ENCODE measurements at places on chromosomes 16 and 17. TPM values are rescaled to one million over a fixed set of nuclear protein-coding genes. Genes with fewer than 3 reads are reported as not detected.

DNA sequence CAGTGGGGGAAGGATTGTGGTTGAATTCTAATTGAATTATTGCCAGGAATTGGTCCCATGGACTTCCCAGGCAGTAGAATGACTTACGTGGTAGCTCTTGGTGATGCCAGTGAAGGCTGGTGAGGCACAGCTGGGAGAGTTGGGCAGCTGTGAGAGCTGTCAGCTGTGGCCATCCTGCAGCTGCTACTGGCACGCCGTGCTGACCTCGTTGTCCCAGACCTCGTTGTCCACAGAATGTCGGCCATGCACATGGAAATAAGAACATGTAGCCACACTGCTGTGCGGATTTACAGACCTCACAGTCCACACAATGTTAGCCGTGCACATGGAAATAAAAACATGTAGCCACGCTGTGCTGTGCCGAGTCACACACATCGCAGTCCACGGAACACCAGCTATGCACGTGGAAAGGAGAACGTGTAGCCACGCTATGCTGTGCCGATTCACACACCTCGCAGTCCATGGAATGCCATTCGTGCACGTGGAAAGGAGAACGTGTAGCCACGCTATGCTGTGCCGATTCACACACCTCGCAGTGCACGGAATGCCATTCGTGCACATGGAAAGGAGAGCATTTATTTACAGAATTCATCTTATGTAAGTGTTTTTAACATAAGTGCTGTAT lies 59.2 kb downstream of the BANP start:
- peak overlapping the region; percentile 44 for H3K27ac ChIP-seq
- no peak overlapping the region for H3K4me3 ChIP-seq
- peaks cover 18% of the 10 kb centered on the region for H3K36me3 ChIP-seq
- H3K4me1 ChIP-seq = peaks cover 50% of the 10 kb centered on the region
- H3K27me3 ChIP-seq = no peaks in the 10 kb centered on the region

- H3K36me3 ChIP-seq = no peaks in the 10 kb centered on the region
- no peaks in the 10 kb centered on the region for H3K27me3 ChIP-seq
- peaks cover 41% of the 10 kb centered on the region for H3K4me1 ChIP-seq
- no peak for DNase-seq
Measured at GRCh38 chr17:73336408-73337329, 24.9 kb upstream of the CDC42EP4 start.

DNA sequence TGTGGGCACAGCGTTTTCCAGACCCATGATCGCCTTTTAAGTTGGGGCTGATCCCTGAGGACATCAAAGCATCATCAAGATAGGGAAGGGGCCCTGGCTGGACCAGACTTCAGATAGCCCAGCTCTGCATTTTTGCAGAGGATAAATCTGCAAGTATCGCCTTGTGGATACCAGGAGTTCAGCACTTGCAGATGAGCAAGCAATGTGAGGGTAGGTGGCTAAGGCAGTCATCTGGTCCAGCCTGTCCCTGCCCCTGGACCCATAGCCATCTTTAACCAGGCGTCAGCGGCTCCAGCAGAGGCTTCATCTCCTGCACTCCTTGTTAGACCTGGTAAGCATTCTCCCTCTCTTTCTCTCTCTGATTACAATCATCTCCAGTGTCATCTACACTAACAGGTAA lies 9.0 kb upstream of the MRPS23 start:
- peak overlapping the region; percentile 76 for H3K27ac ChIP-seq
- no peak for DNase-seq
- peaks cover under 1% of the 10 kb centered on the region for H3K36me3 ChIP-seq
- H3K4me1 ChIP-seq = peaks cover 58% of the 10 kb centered on the region
- H3K4me3 ChIP-seq = peak overlapping the region; percentile 66

GRCh38 chr16:66199189-66199588 lies 167.3 kb upstream of the CDH5 start:
- no peak for DNase-seq
- no peaks in the 10 kb centered on the region for H3K36me3 ChIP-seq
- no peak overlapping the region for H3K4me3 ChIP-seq
- peaks cover under 1% of the 10 kb centered on the region for H3K27me3 ChIP-seq
- H3K4me1 ChIP-seq = no peaks in the 10 kb centered on the region

- DNase-seq = no peak
- H3K4me1 ChIP-seq = no peaks in the 10 kb centered on the region
- no peaks in the 10 kb centered on the region for H3K36me3 ChIP-seq
- H3K27ac ChIP-seq = no peak overlapping the region
- no peak overlapping the region for H3K4me3 ChIP-seq
Measured at GRCh38 chr17:52420555-52421078, 262.1 kb upstream of the CA10 start.

DNA sequence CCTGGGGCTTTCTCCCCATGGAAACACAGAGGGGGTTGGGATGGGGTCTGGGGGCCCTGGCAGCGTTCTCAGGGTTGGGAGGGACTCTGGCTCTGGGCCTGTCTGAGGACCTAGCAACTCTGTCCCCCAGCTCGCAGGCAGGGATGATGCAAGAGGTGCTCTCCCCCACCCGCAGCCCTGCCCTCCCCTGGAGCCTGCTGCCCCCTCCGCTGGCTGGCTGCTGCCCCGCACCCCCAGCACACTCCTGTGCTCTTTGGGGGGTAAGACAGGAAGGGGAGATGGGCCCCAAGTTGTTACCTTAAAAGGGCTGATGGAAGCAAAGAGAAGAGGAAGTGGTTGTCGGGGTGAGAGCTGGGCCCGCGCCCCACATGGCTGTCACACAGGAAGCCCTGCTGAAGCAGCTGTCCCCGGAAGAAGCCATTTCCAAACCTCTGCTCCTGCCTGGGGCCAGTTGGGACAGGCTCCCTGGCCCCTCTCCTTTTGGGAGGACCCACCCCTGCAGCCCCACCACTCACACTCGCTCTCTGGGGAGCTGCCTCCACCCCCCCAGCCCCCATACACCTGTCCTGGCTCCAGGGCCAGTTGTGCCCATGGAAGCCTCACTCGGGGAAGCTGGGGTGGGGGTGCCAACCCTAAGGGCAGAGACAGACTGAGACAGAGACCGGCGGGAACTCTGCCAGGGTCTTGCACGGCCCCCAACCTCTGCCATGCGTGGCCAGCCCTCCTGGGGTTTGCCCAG lies 2.5 kb downstream of the CORO1A start:
- H3K27me3 ChIP-seq = no peaks in the 10 kb centered on the region
- no peak for DNase-seq
- peaks cover 5% of the 10 kb centered on the region for H3K4me1 ChIP-seq
- H3K27ac ChIP-seq = no peak overlapping the region
- H3K36me3 ChIP-seq = no peaks in the 10 kb centered on the region

DNA sequence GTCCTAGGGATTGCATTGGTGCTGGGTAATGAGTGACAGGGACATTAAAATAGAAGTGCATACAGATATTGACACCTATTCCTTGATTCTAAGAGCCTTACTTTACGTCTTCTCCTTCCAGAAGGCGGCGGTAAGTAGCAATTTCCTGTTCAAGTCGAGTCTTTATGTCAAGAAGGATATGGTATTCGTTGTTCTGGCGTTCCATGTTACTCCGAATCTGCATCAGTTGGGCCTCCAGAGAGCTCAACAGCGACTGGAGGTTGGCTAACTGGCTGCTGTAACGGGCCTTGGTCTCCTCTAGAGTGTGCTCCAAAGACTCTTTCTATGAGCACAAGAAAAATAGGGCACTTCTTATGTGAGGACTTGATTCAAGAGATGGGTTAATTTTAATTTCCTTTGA lies 7.0 kb downstream of the KRT20 start:
- peaks cover 3% of the 10 kb centered on the region for H3K27me3 ChIP-seq
- no peaks in the 10 kb centered on the region for H3K4me1 ChIP-seq
- DNase-seq = no peak

DNA sequence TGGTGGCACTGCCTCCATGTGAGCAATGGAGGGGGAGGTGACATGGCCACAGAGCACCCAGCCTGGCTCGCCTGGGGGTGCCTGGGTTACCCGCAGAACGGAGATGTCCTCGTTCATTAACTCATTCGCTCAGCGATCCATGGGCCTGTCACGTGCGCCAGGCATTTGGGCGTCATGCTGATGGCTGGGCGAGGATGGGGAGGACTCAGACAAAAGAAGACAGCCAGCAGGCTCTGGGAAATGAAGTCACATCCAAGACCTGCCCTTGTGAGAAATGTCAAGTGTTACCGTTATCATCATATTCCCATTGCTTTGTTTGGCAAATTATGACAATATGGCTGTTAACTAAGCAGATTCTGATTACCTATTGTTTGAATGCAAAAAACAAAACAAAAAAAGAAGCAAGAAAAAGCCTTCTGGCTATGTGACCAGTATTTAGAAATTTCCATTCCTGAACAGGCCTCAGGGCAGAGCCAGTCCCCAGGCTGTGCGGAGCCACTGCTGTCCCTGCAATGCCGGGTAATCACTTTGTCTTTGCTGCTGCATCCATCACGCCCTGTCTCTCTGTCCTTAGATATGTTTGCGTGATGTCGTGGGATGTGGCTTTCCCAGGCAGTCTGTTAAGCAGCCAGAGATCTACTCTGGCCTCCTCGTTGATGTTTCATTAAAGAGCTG lies 57.9 kb downstream of the CMIP start:
- H3K4me3 ChIP-seq = no peak overlapping the region
- H3K27me3 ChIP-seq = no peaks in the 10 kb centered on the region
- no peak for DNase-seq
- peak overlapping the region; percentile 69 for H3K27ac ChIP-seq

- no peak overlapping the region for H3K27ac ChIP-seq
- peaks cover 25% of the 10 kb centered on the region for H3K4me1 ChIP-seq
- H3K4me3 ChIP-seq = no peak overlapping the region
- H3K27me3 ChIP-seq = peaks cover 22% of the 10 kb centered on the region
Measured at GRCh38 chr17:77807051-77807745, 151.3 kb upstream of the TNRC6C start.

DNA sequence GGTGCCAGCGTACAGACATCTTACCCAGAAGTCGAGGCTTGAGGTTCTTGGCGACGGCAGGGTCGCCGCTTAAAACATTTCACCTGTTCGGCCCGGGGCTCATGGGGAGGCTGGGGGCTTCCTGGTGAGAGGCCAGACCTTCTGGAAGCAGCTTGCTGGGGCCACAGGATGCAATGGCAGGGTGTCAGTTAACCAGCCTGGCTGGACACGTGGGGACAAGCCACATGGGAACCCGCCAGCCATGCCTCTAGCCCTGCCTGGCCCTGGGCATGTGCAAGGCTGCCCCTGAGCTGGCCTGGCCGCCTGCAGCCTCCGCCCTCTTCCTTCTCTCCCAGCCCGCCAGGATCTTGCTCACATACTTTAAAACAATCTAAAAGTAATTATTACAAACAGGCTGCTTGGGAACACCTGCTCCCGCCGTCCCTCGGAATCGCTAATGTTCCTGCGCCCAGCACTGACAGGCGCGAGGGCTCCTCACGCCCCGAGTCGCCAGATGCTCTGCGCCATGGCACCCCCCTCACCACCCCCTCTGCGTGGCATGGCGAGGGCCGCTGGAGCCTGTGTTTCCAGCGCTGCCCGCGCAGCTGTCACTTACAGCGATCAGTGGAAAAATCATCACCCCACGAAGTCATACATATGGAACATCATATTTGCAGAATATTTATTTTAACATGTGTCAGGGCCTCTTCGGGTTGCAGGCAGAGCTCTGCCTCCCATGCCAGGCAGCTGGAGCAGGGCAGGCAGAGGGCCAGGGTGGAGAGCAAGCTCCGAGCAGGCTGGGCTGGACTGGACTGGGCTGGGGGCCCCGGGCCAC lies 188.7 kb upstream of the GSE1 start:
- DNase-seq = no peak
- H3K36me3 ChIP-seq = no peaks in the 10 kb centered on the region
- H3K27me3 ChIP-seq = peaks cover 22% of the 10 kb centered on the region

DNA sequence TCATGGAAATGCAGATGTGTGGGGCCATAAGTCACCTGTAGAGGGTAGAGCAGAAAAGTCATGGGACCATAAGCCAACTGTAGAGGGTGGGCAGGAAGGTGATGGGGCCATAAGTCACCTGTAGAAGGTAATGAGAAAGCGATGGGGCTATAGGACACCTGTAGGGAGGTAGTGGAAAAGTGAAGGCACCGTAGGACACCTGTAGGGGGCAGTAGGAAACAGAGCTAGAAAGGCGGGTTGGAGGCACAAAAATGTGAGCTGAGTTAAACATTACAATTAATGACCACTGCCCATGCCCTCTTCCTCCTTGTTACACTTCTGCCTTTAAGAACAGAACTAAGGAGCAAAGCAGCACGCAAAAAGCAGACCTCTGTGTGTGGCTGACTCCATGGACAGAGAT lies 150.1 kb downstream of the SHISA6 start:
- H3K4me3 ChIP-seq = no peak overlapping the region
- H3K36me3 ChIP-seq = no peaks in the 10 kb centered on the region
- H3K27me3 ChIP-seq = peaks cover 9% of the 10 kb centered on the region

DNA sequence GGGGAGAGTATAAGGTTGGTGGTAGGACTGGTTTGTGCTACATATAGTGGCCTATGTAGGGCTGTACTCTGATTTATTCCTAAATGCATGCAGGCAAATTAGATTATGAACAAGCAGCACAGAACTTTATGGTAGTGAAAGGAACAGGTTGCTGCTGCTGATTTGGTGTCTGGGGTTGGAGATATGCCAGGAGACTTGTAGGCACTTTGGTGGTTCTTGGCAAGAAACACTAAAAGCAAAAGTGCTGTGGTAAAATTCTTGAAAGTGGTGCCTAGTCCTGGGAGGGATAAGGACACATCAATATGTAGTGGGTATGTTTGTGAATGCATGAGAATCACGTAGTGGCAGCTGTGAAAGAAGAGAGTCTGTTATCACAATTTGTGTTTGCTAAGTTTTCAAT lies 2126.0 kb downstream of the TP53TG3F start:
- peaks cover 3% of the 10 kb centered on the region for H3K36me3 ChIP-seq
- H3K27me3 ChIP-seq = no peaks in the 10 kb centered on the region
- H3K4me1 ChIP-seq = no peaks in the 10 kb centered on the region
- no peak for DNase-seq
- no peak overlapping the region for H3K27ac ChIP-seq

DNA sequence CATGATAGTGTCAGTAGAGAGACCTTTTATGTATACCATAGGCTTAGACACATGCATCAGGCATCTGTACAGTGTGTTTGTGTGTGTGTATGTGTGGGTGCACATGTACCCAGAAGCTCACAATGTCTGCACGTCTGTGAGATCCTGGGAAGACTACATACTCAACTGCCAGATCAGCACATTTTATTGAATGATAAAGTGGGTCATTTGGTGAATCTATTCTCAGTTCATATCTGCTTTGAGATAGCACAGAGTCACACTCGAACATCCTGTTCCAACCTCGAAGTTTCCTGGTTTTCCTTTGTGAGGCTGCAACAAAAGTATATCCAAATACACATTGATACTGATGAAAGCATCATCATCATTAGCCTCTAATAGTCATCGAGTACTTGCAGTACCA lies 63.6 kb downstream of the MAF start:
- no peak overlapping the region for H3K4me3 ChIP-seq
- no peaks in the 10 kb centered on the region for H3K4me1 ChIP-seq
- no peaks in the 10 kb centered on the region for H3K36me3 ChIP-seq

The RNF157 gene
- total RNA-seq = 50.4 TPM

The TRPV3 gene
- 2.1 TPM for total RNA-seq

The GLIS2 gene
- 17.2 TPM for total RNA-seq

The CALB2 gene
- total RNA-seq = not detected

All from neural crest cell (in vitro differentiated cells).